ENCODE measurements at places on chromosomes 3 and 15.

DNA sequence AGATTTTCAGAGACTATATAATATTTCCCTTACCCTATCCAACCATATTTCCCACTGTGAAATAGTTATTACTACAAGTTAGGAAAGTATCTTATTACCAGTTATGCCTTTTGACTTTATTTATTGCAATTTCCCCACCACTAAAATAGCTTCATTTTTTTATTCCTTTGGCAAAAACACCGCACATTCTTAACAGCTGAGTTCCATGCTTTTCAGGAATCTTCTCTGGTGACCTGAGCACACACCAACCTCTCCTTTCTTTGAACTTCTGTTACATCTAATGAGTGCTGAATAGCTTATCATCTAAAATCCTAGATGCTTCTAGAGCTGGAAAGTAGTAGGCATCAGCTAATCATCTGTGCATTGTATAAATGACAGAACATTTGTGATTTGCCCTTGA, 99.1 kb downstream of the UBE2E2 start:
- no peak for DNase-seq

- DNase-seq: no peak
Measured at GRCh38 chr15:35738370-35738769, 192.4 kb upstream of the DPH6 start.

DNA sequence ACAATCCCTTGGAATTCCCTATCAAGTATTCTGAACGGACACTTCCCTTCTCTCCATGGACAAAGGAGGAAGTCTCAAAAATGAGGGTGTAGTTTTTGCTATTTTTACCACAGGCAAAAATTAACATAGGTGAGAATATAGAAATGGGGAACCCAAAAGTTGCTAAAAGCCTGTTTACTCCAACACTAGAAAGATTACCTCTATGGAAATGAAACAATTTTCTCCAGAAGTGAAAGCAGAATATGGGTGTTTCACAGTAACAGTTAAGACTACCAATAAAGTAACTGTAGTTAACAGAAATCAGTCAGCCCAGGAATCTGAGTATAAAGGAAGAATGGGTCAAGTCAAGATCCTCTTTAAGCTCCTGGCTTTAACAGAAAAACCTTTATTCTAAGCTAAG, 9.3 kb downstream of the TRA2B start:
- no peak for DNase-seq

DNA sequence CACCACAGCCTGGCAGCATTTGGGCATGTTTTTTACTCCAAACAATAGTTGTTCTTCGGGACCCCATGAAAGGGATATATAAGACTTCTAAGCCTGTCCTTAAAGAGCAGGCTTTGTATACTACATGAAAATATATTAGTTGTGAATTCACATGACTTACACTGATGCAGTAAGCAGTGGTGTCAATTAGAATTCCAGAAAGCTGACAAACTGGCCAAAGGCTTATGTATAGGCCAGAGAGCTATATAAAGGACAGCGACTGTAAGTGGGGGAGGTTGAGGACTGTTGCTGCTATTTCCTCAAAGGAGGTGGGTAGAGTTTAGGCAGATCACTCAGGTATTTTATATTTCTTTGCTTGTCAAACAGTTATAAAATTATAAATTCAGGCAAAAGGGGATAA, 24.8 kb downstream of the KPNA4 start:
- DNase-seq: no peak

DNA sequence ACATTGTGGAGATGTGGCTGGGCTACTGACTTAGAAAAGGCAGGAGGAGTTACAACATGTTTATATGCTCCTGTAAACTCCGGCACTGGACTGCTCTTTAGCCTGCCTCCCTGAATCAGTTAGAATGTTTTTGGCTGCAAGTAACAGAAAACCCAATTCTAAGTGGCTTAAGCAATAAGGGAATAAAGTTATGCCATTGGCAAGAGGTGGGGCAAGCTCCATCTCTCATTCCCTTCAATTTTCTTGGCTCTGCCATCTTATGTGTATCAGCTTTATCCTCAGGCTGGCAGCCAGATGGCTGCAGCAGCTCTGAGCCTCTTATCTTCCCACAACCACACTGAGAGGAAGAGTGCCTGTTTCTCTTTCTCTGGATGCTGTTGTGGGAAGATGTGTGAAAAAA, 22.4 kb upstream of the MEIS2 start:
- no peak for DNase-seq

DNA sequence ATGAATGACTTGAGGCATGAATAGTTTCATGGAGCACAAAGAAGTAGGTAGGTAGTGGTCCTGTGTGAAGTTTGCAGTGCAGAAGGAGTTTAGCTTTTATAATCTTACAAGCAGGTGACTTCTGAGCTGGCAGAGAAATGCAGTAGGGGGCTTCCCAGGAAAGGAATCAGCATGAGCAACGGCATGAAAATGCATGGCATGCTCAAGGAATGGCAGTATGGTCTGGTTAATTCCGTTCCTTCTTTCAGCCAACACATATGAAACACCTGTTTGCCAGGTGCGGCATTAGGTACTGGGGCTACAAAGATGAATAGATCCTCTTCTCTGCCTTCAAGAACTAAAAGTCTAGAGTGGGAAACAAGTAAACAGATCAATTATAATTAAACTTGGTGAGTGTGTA, 138.0 kb upstream of the BHLHE40 start:
- DNase-seq: no peak

GRCh38 chr3:32104492-32104891, 1.9 kb upstream of the GPD1L start:
- DNase-seq: no peak

GRCh38 chr3:7307410-7307809, 446.5 kb downstream of the GRM7 start:
- DNase-seq: no peak

DNA sequence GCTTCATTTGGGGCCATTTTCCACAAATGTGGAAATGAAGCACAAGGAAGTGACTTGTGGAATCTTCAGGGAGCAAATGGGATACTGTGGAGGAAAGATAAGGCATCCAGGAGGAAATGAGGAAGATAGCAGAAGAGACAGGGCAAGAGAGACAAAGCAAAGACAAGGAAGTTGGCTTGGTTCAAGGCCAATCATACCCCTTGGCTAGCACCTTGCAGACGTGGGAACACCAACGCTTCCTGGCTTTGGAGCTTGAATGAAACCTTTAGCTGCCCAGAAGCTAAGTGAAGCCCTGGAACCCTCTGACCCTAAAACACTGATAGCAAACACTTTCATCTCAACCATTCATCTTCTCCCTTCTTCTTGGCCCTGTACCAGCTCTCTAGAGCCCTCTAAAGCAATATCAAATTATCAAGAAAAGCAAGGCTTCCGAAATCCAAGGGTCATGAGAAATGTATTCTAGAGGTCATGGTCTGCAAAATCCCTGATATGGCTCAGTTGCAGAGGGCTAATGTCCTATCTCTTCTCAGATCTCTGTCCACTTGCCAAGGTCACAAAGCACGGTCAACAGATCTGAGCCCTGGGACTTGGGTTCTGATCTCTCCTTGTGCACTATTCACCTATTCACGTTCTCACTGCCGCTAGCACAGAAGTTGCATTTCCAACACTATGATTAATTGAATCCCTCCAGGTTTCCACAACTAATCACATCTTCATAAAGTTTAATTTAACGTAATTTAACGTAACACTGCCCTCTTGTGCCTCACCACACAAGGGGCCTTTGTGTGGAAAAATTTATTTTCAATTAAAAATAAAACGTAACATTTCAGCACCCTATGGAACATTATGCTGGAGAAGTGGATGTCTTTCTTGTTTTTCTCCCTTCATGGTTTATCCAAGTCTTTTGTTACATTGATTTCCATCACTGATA, 557.6 kb upstream of the ADAMTS9 start:
- DNase-seq: no peak

- DNase-seq: no peak
Measured at GRCh38 chr3:175608911-175609310, 749.8 kb downstream of the NAALADL2 start.

DNA sequence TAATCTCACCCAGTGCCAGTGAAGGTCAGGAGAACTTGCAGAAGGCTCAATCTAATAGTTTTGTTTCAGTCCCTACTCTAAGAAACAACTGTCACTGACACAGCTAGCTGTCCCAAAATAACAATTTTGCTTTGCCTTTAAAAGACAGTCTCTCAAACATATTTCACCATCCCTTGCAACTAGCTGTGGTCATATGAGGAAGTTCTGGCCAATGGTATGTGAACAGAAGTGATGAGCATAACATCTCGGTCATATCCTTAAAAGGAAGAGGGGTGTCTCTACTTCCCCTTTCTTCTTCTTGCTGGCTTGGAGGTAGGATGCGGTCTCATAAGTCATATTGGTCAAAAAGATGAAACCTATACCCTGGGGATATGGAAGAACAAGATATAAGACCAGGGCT, 198.1 kb downstream of the NEK10 start:
- no peak for DNase-seq

GRCh38 chr3:107644631-107645030, 121.9 kb downstream of the BBX start:
- no peak for DNase-seq

DNA sequence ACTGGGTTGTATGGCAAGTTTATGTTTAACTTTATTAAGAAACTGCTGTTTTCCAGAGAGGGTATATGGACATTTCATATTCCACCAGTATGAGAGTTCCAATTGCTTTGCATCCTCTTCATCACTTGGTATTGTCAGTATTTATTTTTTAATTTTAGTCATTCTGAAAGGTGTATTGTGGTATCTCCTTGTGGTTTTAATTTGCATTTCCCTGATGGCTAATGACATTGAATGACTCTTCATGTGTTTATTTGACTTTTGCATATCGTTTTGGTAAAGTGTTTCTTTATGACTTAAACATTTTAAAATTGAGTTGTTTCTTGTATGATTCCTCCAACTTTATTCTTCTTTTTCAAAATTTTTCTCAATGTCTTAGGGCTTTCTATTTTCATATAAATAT, 44.4 kb downstream of the IL1RAP start:
- DNase-seq: no peak

DNA sequence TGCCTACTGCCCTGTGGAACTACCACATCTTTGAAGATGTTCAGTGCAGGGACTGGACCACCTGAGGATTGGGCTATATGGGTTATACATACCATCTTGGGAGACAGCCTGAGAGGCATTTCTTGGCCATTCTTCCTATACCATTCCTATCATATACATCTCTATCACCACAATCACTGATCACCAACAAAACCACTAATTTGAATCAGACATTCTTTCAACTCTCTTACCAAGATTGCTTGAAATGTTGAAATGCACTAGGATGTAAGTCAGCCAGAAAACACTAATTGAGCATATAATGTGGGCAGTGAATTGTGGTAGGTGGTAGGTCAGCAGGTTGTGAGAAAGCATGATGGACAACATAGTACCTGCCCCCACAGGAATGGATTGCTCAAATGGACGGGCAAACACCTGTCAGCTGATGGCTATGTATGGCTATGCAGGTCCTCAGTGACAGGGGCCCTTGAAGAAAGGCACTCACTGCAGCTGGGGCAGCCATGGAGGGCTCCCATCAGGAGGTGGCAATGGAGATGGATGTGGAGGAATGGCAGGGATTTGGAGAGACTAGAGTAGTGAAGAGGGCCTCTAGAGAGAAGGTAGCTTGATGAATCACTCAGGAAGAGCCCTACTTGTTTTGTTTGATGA, 49.1 kb downstream of the AMOTL2 start:
- no peak for DNase-seq

GRCh38 chr3:112365035-112365434, 32.1 kb downstream of the CD200 start:
- DNase-seq: no peak

GRCh38 chr3:52299247-52299878, 11.7 kb downstream of the GLYCTK start:
- DNase-seq: no peak

GRCh38 chr3:69032737-69033136, 19.3 kb upstream of the EOGT start:
- DNase-seq: no peak

DNA sequence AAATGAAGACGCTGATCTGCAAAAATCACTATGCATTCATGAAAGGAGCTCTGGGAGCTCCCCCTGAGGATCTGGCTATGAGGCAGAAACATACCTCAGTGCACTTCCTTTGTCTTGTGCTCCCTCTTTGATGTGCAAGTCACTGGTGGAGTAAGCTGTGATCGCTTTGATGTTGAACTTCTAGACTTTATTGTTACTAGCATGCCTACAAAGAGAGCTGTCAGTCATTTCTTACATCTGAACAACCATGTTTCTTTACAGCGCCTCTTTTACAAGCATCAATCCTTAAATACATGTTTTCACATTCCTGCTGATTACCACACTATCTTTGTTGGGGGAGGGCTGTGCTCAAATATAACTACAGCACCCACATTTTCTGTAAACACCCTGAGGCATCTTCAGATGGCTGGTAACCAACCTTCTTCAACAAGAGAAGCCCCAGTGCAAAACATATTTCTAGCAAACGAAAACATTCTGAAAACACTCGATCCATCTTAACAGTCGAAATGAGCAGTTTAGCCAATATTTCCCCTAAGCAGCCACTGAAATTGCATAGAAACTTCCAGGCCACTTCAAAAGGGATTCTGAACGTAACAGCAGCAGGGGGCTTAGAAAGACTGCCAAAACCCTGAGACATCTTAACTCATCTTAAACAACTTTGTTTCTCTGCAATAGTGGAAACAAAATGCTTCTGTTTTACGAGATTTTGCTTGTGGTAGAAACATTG, 101.9 kb upstream of the ICE2 start:
- DNase-seq: peak; percentile 84

DNA sequence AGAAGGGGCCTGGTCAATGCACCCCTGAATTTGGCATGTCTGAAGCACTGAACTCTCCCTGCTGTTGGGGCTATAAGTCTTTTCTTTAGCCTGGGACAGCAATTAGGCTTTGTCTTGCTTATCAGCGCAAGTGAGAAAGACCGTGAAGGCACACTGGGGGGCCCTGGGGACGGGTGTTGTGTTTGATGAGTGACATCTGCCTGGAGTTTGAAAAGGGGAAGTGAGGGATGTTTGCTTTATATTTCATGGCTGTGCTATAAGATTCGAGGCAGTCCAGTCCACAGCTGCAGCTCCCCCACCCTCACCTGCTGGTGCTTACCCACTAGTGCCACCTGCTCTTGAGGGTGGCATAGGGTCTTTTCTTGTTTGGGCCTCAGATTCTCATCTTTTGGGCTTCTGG, 44.8 kb downstream of the CEMIP start:
- DNase-seq: no peak

GRCh38 chr3:39232859-39233258, 40.5 kb upstream of the XIRP1 start:
- no peak for DNase-seq

DNA sequence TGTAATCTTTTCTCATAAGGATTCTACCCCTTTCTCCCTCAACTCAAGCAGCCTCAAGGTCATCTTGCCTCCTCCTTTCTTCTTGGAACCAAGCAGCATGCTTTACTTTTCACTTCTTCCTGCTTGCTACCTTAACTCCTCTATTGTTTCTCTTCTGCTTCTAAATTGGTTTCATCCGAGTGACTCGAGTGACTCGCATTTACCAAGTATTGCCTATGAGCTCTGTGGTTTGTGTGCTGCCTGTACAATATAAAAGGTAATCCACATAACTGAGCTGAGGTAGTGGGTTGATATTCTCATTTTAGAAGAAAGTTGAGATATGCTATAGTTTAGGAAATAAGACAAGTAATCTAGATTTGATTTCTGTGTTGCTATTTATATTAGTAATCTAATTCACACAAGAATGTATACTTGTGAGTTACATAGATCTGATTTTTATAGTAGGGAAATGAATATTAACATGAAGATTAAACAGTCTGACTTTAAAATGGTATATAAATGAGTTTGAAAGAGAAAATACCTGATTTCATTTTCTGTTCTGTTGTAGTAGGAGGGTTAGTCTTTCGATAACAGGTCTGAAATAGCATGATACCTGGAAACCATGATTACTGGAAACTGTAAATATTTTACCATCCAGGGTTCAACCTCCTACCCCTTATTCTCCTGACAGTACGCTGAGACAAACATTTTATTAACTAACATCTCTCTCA, 5.5 kb downstream of the HHLA2 start:
- no peak for DNase-seq

- DNase-seq: no peak
Measured at GRCh38 chr3:908839-909238, 184.0 kb upstream of the CNTN6 start.
